Activated T-cell treated with anti-CD3 and anti-CD28 coated beads, Interleukin-2, amount 50 U/mL, for 72 hours (primary cell): ENCODE measurements at places on chromosomes 13 and 19. TPM values are rescaled to one million over a fixed set of nuclear protein-coding genes. Genes with fewer than 3 reads are reported as not detected.

The ZNF835 gene
- total RNA-seq, result 1.3 TPM

The KCNN1 gene
- total RNA-seq, result 0.69 TPM

The ZNF274 gene
- 32.1 TPM for total RNA-seq

The TEX26 gene
- not detected for total RNA-seq

The TMEM259 gene
- 127 TPM for total RNA-seq

The PLIN3 gene
- total RNA-seq, result 44.6 TPM

DNA sequence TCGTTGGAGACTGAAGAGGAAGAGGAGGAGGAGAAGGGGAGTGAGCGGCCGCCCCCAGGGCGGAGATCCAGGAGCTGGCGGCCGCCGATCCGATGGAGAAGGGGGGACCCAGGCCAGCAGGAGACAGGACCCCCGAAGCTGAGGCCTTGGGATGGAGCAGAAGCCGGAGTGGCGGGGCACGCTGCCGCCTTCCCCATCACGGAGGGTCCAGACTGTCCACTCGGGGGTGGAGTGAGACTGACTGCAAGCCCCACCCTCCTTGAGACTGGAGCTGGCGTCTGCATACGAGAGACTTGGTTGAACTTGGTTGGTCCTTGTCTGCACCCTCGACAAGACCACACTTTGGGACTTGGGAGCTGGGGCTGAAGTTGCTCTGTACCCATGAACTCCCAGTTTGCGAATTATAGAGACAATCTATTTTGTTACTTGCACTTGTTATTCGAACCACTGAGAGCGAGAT is 1.8 kb downstream of the GADD45B start:
- H3K4me3 ChIP-seq, result peak overlapping the region; percentile 97
- H3K36me3 ChIP-seq, result peaks cover 25% of the 10 kb centered on the region
- DNase-seq, result peak; percentile 45
- H3K27me3 ChIP-seq, result no peaks in the 10 kb centered on the region
- peaks cover 5% of the 10 kb centered on the region for H3K4me1 ChIP-seq

DNA sequence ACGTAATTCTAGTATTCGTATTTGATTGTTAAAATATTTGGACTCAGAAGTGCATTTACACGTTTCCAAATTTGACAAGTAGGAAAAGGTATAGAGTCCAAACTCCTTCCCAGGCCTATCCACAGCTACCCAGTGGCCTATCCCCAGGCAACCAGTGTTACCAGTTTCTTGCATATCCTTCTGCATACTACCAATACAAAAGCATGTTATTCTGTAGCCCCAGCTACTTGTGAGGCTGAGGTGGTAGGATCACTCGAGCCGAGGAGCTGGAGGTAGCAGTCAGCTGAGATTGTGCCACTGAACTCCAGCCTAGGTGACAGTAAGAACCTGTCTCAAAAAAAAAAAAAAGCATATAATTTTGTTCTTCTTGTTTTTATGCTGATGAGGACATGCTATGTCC is 67.1 kb downstream of the LRCH1 start:
- peaks cover 60% of the 10 kb centered on the region for H3K4me1 ChIP-seq
- H3K27me3 ChIP-seq, result no peaks in the 10 kb centered on the region
- no peak for DNase-seq
- H3K27ac ChIP-seq, result no peak overlapping the region

GRCh38 chr19:8500158-8500557 is 2.3 kb downstream of the PRAM1 start:
- H3K4me1 ChIP-seq, result peaks cover 15% of the 10 kb centered on the region
- no peaks in the 10 kb centered on the region for H3K36me3 ChIP-seq
- H3K27ac ChIP-seq, result no peak overlapping the region
- no peak for DNase-seq
- H3K27me3 ChIP-seq, result no peaks in the 10 kb centered on the region

DNA sequence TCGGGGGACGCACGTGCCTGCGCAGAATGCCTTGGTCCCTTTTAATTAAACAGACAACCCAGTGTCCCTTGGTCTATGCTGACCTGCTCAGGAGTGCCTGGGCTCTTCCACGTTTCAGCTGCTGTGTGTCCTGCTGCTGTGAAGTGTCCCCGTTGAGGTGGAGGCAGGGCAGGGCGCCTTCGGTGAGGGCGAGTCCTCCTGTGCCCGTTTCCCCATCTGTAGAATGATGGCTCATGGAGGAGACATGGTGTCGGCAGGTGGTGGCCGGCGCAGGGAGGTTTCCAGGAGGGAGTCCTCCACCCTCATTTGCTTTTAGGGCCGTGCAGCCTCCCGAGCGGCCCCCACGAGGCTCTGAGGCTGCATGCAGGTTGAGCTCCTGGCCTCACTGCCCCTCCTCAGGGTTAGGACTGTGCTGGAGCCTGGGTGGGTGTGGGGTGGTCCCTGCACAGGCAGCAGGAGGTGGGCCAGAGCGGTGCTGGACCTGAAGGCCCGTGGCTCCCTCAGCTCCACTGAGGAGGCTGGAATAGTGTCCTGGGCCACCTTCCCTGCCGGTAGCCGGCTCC is 8.8 kb downstream of the STK11 start:
- no peak for DNase-seq
- peak overlapping the region; percentile 99 for H3K27ac ChIP-seq
- H3K27me3 ChIP-seq, result no peaks in the 10 kb centered on the region
- peaks cover 6% of the 10 kb centered on the region for H3K36me3 ChIP-seq
- H3K4me1 ChIP-seq, result peaks cover 39% of the 10 kb centered on the region

DNA sequence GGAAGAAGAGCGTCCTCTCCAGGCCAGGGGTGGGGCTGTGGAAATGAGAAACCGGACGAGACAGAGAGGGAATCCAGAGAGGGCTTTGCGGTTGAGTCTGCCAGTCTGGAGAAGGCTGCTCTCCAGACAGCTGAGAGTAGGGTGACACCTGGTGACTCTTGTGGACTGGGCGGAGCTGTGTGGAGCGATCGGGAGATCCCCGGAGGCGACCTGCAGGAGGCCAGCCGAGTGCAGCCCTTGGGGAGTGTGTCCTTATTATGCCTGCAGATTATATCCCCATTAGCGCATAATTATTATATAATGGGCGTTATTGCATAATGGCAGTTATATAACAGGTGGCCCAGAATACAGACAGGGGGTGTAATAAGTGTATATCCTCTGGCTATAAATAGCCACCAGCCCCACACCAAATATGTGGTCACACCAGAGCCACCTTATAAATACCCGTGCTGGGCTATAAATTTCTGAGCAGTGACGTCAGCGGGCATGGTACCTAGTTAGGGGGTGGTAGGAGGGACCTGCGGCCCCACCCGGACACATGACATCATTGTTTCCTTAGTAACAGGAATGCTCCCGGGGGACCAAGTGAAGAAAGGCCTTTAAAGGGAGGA is 41.2 kb downstream of the NFIX start:
- H3K36me3 ChIP-seq, result no peaks in the 10 kb centered on the region
- peaks cover 27% of the 10 kb centered on the region for H3K4me1 ChIP-seq
- no peaks in the 10 kb centered on the region for H3K27me3 ChIP-seq
- H3K4me3 ChIP-seq, result no peak overlapping the region

DNA sequence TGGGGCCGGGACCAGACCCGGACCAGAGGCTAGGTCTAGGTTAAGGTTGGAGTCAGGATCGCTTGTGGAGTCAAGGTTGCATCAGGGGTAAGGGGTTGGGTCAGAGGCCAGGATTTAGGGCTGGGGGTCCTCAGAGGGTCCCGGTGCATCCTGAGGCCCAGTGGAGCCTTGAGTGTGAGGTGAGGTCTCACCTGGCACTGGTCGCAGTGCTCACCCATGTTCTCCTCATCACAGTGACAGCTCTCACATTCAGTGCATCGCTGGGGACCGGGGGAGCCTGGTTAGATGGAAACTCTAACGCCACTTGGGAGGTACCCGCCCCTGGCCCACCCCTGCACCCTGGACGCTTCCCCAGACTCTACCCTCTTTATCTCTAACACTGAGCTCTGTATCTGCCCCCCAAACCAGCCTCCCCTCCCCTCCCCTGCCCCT is 3.1 kb downstream of the HRC start:
- H3K4me1 ChIP-seq, result peaks cover 31% of the 10 kb centered on the region
- peaks cover 78% of the 10 kb centered on the region for H3K27me3 ChIP-seq
- H3K27ac ChIP-seq, result no peak overlapping the region
- peaks cover 2% of the 10 kb centered on the region for H3K36me3 ChIP-seq
- H3K4me3 ChIP-seq, result no peak overlapping the region
- DNase-seq, result no peak

- DNase-seq, result peak; percentile 88
- peaks cover 17% of the 10 kb centered on the region for H3K27me3 ChIP-seq
- peaks cover 36% of the 10 kb centered on the region for H3K4me1 ChIP-seq
- H3K4me3 ChIP-seq, result peak overlapping the region; percentile 70
Observed at GRCh38 chr19:14472202-14472938, 2.8 kb downstream of the PTGER1 start.

- no peak overlapping the region for H3K4me3 ChIP-seq
- peak; percentile 13 for DNase-seq
- H3K4me1 ChIP-seq, result peaks cover 4% of the 10 kb centered on the region
- no peak overlapping the region for H3K27ac ChIP-seq
- H3K27me3 ChIP-seq, result no peaks in the 10 kb centered on the region
Observed at GRCh38 chr19:29785955-29786589, 25.7 kb upstream of the CCNE1 start.

DNA sequence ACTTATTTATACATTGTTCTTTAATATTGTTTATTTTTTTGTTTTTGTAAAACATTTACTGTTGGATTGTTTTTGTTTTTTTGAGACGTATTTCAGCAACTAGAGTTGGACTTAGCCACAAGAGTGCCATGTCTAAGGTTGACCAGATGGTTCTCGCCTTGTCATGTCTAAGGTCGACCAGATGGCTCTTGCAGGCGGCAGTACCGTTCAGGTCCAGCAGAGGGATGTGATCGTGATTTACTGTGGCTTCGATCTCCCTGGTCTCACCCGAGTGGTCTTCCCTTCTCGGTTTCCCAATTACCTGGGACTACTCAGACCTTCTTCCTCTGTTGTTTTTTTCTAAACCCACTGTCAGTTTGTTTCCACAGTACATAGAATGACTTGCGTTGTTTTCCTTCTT is 1438.6 kb downstream of the UQCRFS1 start:
- H3K4me1 ChIP-seq, result no peaks in the 10 kb centered on the region
- peaks cover 90% of the 10 kb centered on the region for H3K36me3 ChIP-seq
- peak; percentile 11 for DNase-seq
- H3K4me3 ChIP-seq, result no peak overlapping the region
- no peak overlapping the region for H3K27ac ChIP-seq

- no peaks in the 10 kb centered on the region for H3K27me3 ChIP-seq
- H3K4me1 ChIP-seq, result peaks cover 3% of the 10 kb centered on the region
- no peak for DNase-seq
- no peak overlapping the region for H3K4me3 ChIP-seq
- H3K36me3 ChIP-seq, result peaks cover 3% of the 10 kb centered on the region
Observed at GRCh38 chr19:47497821-47498520, 14.0 kb upstream of the KPTN start.

GRCh38 chr19:46901701-46902401 is 41.1 kb downstream of the ARHGAP35 start:
- peaks cover 26% of the 10 kb centered on the region for H3K4me1 ChIP-seq
- no peaks in the 10 kb centered on the region for H3K36me3 ChIP-seq
- H3K27ac ChIP-seq, result peak overlapping the region; percentile 35
- no peaks in the 10 kb centered on the region for H3K27me3 ChIP-seq
- H3K4me3 ChIP-seq, result no peak overlapping the region

- H3K4me1 ChIP-seq, result peaks cover 28% of the 10 kb centered on the region
- peak; percentile 76 for DNase-seq
- H3K27ac ChIP-seq, result peak overlapping the region; percentile 92
- peak overlapping the region; percentile 99 for H3K4me3 ChIP-seq
Observed at GRCh38 chr19:10718205-10719196, 622 bp downstream of the DNM2 start.

- no peaks in the 10 kb centered on the region for H3K36me3 ChIP-seq
- H3K4me1 ChIP-seq, result no peaks in the 10 kb centered on the region
- peaks cover 7% of the 10 kb centered on the region for H3K27me3 ChIP-seq
- no peak overlapping the region for H3K4me3 ChIP-seq
Observed at GRCh38 chr19:55563261-55563690, 17.4 kb downstream of the ZNF579 start.

DNA sequence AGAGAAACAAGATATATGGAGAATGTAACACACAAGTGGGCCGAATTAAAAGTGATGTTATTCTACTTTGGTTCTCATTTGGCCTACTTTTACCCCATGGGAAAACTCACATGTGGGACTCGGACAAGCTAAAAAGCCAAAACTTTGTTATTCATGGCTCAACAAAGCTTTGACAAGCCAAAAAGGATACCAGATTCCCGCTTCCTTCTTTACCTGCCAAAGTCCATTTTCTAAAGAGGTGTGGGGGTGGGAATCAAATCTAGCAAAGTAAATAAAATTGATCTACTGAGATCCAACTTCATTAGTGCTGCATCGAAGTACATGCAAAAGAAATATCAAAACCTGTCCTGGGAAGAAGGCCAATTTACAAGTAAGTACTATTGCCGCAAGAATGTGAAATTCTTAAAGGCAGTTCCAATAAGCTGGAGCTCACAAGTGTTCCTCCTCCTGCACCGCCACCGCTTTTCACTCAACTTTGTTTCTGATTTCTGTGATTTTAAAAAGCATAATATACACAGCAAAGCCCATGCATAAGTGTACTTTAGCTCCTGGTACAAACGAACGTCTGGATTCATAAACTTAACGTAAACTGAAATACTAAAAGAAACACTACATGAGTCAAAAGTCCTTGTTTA is 1.1 kb downstream of the LNX2 start:
- H3K27me3 ChIP-seq, result no peaks in the 10 kb centered on the region
- DNase-seq, result no peak
- peak overlapping the region; percentile 94 for H3K4me3 ChIP-seq
- peak overlapping the region; percentile 47 for H3K27ac ChIP-seq
- peaks cover 50% of the 10 kb centered on the region for H3K4me1 ChIP-seq

- no peak overlapping the region for H3K4me3 ChIP-seq
- H3K27me3 ChIP-seq, result no peaks in the 10 kb centered on the region
- no peak for DNase-seq
- H3K36me3 ChIP-seq, result no peaks in the 10 kb centered on the region
- H3K4me1 ChIP-seq, result no peaks in the 10 kb centered on the region
Observed at GRCh38 chr13:66405908-66406802, 824.0 kb downstream of the PCDH9 start.
